Tongue (tissue), 3 donors: ENCODE measurements at places on chromosomes 4 and X. TPM values are rescaled to one million over a fixed set of nuclear protein-coding genes. Genes with fewer than 3 reads are reported as not detected.

The AREG gene
- 2.7 TPM for total RNA-seq

GRCh38 chrX:153573984-153574383 is 25.0 kb downstream of the CCNQ start:
- no peak for DNase-seq

The PNCK gene
- total RNA-seq: 0.92 TPM

DNA sequence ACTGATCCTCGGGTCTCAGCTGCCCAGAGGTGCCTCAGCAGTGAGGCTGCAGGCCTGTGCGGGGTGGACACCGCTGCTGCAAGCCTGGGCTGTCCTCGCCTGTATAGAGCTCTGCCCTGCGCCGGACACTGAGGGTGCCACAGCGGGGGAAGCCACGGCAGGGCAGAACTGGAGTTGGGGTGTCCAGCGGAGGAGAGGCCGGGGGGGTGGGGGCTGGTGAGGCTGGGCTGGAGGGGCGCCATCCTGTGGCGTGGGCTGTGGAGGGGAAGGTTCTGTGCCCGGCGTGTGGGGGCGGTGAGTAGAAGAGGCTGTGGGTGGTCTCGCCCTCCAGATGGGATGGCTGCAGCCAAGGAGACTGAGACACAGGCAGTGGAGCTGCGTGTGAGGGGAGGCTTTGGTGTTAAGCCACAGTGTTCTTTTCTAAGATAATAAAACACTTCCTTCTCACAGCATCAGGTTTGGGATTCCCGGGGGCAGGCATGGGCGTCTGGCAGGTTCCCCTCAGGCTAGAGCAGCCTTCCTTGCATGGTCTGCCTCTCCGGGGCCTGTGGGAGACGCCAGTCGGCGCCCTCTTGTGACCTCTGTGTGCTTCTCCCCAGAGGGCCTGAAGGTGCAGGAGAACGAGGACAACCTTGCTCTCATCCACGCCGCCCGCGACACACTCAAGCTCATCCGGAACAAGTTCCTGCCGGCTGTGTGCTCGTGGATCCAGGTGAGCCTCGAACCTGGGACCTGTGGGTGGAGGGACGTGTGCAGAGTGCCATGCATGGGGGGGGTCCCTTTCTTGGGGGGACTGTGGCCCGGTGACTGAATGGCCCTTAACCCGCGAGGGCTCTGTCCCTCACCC is 7.4 kb downstream of the UVSSA start:
- no peak for DNase-seq

DNA sequence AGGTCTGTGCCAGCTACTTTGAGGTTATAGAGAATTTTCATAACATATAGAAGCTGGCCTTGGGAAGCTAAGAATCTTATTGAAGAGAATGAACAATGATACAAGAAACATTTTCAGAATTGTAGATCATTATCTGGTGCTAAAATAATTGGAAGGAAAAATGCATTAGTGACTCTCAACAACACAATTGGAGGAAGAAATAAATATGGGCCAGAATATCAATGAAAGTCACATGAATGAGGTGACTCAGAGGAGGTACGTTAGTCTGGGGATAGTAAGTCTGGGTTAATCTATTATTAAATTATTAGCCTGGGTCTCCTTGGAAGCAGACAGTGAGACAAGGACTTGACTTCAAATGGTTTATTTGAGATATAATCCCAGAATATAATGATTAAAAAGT is 529.3 kb upstream of the SLIT2 start:
- no peak for DNase-seq

The PSMD10 gene
- 59.2 TPM for total RNA-seq

DNA sequence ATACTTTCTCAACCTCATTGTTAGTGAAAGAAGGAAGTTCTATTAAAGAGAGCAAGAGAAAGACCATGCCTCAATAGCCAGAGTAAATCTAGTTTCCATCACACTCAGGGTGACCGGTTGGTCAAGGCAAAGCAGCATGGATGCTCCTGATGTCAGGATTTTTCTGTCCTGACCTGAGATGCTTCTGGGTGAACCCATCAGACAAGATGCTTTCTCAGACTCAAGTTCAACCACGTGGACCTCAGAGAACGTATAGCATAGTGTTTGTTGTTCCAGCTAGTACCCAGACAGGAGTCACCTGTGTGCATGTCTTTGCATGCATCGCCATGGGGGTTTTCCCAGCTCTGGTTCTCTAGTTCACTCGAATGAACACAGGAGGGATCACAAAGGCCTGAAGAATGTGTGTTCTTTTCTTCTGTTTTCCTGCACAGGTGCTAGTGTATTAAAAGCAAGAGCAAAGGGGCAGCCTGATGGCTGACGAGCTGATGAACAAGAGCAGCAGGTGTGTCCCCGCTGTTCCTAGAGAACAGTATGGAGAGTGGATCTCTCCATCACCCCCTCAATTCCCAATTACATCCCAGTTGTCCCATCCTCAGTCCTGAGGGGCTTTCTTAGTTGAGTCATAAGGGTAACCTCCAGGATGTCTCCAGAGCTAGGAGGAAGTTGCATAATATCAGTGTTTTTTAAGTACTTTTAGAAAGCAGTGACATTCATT is 110.5 kb upstream of the ENPP6 start:
- peak; percentile 61 for DNase-seq

DNA sequence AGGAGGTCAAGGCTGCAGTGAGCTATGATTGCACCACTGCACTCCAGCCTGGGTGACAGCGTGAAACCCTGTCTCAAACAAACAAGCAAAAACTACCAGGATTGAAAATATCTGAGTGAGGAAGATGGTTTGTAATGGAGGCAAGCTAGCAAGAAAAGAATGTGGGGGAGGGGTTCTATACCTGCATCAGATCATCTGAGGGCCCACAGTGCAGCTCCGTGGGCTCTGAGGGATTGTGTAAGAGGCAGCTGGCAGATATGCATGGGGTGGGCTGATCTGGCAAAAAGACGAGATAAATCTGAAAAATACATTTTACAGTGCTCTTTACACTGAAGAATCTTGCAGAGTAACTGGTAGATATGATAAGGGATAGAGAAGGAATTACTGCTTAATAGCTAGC is 28.9 kb upstream of the CHRNA9 start:
- no peak for DNase-seq

GRCh38 chr4:138217567-138217966 is 24.6 kb downstream of the SLC7A11 start:
- DNase-seq: no peak

DNA sequence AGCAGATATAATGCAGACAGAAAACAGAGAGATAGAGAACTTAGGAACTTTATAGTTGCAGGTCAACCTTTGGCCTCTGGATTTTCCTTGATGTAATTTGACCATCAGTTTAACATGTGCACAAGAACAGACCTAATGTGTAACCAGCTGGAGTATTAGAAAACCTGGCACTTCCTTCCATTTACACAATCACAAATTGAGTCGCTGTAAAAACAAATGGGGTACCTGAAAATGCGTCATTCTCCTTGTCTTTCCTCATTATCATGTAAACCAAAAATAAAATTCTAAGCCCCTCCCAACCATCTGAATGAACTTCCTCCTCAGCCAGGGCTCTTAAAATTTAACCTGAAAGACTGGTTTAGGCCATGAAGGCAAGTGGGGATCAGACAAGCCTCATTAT is 358.4 kb upstream of the MAGEB16 start:
- no peak for DNase-seq

DNA sequence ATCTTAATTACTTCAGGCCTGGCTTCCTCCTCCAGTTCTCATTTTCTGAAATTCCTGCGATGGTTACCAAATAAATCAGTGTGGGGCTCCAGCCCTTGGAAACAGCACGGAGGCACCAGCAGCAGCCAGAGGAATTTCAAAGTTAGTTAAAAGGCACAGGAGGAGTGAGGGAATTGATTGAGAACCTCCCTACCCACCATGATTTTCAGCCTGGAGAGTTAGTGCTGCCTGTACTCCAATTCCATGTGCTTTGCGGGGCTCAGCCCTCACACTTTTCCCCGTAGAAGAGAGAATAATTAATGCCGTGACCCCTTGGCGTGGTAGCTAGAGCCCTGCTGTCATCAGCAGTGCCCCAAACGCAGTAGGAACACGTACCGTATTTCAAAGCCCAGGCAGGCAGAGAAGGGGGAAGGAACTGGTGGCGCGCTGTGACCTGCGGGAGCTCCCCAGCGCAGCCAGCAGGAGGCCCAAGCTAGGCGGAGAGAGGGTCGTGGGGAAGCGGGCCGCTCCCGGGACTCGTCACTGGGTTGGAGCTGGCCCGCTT is 84.0 kb upstream of the IGFBP7 start:
- peak; percentile 24 for DNase-seq

The RBMXL3 gene
- not detected for total RNA-seq

GRCh38 chr4:115126491-115126890 is 13.1 kb upstream of the NDST4 start:
- no peak for DNase-seq

DNA sequence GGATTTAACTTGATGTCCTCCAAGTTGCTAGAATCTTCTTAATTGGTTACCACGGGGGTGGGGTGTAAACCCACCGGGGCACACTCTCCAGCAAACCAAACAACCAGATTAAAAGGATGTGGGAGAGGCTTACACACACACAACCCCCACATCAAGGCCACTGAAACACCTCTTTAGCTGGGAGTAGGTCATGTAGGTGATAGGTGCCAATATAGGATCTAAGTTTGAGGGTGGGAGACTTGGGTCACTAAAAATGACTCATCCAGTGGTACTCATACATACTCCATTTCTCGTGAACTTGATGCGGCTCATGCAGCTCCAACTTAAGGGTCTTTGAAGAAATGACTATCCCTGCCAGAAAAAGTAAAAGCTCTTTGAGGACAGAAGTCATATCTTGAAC is 20.5 kb upstream of the CD40LG start:
- DNase-seq: no peak

GRCh38 chrX:643241-643595 is 12.6 kb downstream of the SHOX start:
- no peak for DNase-seq

The CT45A3 gene
- total RNA-seq: not detected

DNA sequence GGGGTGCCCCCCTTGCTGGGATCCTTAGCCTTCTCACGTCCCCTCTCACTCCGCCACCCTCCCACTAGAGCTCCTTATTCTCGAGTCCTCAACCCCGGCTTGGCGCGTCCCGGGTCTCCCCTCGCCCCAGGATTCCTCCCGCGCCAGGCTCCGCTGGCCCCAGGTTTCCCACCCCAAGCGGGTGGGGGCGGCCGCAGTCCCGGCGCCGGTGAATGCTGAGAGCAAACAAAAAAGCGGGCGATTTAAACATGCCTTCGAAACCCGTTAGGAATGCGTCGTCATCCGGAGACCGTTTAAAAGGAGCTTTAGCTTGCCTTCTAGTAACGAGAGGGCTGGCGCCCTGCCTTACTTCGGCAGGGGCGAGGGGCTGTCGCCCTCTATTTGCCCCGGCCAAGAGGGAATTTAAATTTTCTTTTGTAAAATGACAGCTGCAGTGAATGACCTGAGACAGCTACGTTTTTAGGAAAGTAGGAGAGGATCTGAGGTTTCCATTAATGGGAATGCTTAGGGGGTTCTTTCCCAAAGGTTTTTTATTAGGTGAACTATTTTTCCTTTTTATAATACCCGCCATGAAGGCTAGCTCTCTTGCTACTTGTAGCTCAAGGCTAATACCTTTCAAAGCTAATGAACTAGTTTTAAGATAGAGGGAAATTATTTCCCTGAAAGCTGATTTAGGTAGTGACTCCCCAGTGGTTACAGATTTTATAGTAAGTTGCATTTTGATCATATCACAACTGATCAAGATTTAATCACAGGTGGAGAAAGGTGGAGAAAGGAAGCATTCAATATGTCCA is 3.1 kb downstream of the JADE1 start:
- DNase-seq: peak; percentile 86

DNA sequence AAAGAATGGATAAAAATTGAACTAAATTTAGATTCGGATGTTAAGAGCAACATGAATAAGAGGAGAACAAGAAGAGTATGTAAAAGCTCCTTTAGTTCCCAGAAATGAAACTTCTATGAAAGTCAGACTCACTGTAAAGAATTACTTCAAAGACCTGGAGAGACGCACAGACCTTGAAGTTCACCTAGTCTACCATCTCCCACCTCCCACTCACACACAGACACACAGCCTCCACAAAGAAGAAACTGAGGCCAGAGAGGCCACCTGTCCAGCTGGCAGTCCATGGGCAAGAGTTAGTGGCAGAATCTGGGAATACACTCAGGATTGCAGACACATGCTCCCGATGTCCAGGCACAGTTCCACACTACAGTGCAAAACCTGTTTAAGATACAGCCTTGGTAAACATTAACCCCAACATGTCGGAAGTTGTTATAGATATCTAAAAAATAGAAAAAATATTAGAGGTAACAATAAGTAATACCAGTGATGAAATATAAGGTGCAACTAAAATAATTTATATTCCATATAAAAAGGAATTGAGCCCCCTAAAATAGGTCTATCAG is 288.8 kb downstream of the INPP4B start:
- no peak for DNase-seq

DNA sequence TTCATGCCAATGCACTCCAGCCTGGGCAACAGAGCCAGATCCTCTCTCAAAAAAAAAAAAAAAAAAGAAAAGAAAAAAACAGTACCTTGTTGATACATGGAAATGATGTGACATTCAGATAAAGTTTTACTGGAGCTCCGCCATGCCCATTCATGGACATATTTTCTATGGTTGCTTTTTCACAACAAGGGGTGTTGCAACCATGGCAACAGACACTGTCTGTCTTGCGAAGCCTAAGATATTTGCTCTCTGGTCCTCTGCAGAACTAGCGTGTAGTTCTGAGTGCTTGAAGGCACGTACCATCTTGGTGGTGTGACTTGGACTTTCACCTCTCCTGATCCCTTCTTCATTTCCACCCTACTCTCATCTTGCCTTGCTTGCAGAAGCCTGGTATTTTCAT is 53.2 kb downstream of the TBL1X start:
- no peak for DNase-seq

- no peak for DNase-seq
Measured at GRCh38 chrX:138287205-138287877, 424.2 kb downstream of the FGF13 start.

GRCh38 chrX:133265331-133265730 is 47.2 kb upstream of the TFDP3 start:
- DNase-seq: no peak

GRCh38 chr4:174628191-174628590 is 105.9 kb upstream of the HPGD start:
- peak; percentile 47 for DNase-seq
